ENCODE measurements at places on chromosomes 16 and 17. TPM values are rescaled to one million over a fixed set of nuclear protein-coding genes. Genes with fewer than 3 reads are reported as not detected.

CORO6 gene
- total RNA-seq = 1.5 TPM

FAHD1 gene
- total RNA-seq = 80.6 TPM

RNF43 gene
- total RNA-seq = 10.1 TPM

MYH2 gene
- not detected for total RNA-seq

SSTR5 gene
- not detected for total RNA-seq

C1QTNF8 gene
- total RNA-seq = not detected

PITPNM3 gene
- 1.6 TPM for total RNA-seq

SCIMP gene
- total RNA-seq = 0.03 TPM

FLYWCH1 gene
- total RNA-seq = 11.7 TPM

KRTAP1-3 gene
- not detected for total RNA-seq

FSCN2 gene
- total RNA-seq = 3.7 TPM

RDM1 gene
- 0.87 TPM for total RNA-seq

PLEKHG4 gene
- 3.6 TPM for total RNA-seq

ELMO3 gene
- total RNA-seq = 18.7 TPM

SLFN12L gene
- total RNA-seq = 0.03 TPM

CYB561 gene
- total RNA-seq = 15.1 TPM

CYBA gene
- total RNA-seq = 196 TPM

TBC1D24 gene
- 13.6 TPM for total RNA-seq

TBC1D3H gene
- total RNA-seq = not detected

MT1H gene
- 2.1 TPM for total RNA-seq

GPT2 gene
- total RNA-seq = 41.0 TPM

CA4 gene
- 1.2 TPM for total RNA-seq

CRISPLD2 gene
- 281 TPM for total RNA-seq

SPATA20 gene
- total RNA-seq = 91.0 TPM

AGRP gene
- 1.9 TPM for total RNA-seq

TMIGD1 gene
- total RNA-seq = 3.3 TPM

TEX14 gene
- total RNA-seq = 0.04 TPM

ETV4 gene
- 10.7 TPM for total RNA-seq

CDC6 gene
- 5.8 TPM for total RNA-seq

GFAP gene
- total RNA-seq = 1.6 TPM

CA7 gene
- total RNA-seq = 2.5 TPM

MYH1 gene
- total RNA-seq = 0.12 TPM

SCN4A gene
- under 0.01 TPM for total RNA-seq

CSH2 gene
- 1.4 TPM for total RNA-seq

DHRS7C gene
- 1.2 TPM for total RNA-seq

GLIS2 gene
- 3.6 TPM for total RNA-seq

BRIP1 gene
- total RNA-seq = 4.0 TPM

CHAD gene
- total RNA-seq = 0.20 TPM

TNFRSF13B gene
- not detected for total RNA-seq

TAC4 gene
- total RNA-seq = not detected

TMEM208 gene
- total RNA-seq = 47.5 TPM

OR1E1 gene
- not detected for total RNA-seq

CCL17 gene
- total RNA-seq = not detected

GALR2 gene
- total RNA-seq = 0.60 TPM

ALOX12B gene
- total RNA-seq = 2.0 TPM

HAP1 gene
- total RNA-seq = 0.08 TPM

PPY gene
- total RNA-seq = not detected

IRX3 gene
- total RNA-seq = 1.8 TPM

CCL8 gene
- 0.12 TPM for total RNA-seq

VMO1 gene
- 0.33 TPM for total RNA-seq

PEMT gene
- total RNA-seq = 58.6 TPM

KRTAP2-1 gene
- total RNA-seq = not detected

ABI3 gene
- total RNA-seq = 0.13 TPM

Measured in hepatocyte (in vitro differentiated cells).